Fibroblast of skin of back (primary cell): ENCODE measurements at places on chromosomes 2 and 18.

- no peak for DNase-seq
Measured at GRCh38 chr2:132760405-132760804, 90.4 kb upstream of the LYPD1 start.

DNA sequence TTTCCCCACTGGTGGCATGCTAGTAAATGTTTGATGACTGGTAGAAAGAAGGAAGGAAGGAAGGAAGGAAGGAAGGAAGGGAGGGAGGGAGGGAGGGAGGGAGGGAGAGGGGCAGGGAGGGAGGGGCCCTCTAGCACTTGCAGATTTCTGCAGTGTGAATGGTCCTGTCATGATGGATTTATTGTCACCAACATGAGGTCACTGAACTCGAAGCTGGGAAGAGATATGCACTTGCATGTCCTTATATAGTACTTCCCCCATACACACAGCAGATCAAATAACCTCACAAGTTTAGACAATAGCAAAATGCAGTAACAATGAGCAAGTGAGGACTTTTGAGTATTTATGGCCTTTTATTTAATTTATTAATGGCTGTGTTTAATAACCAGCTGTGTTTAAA is 44.5 kb upstream of the CXCR4 start:
- DNase-seq = no peak

- DNase-seq = no peak
Measured at GRCh38 chr18:45890606-45891005, 65.1 kb downstream of the SIGLEC15 start.

DNA sequence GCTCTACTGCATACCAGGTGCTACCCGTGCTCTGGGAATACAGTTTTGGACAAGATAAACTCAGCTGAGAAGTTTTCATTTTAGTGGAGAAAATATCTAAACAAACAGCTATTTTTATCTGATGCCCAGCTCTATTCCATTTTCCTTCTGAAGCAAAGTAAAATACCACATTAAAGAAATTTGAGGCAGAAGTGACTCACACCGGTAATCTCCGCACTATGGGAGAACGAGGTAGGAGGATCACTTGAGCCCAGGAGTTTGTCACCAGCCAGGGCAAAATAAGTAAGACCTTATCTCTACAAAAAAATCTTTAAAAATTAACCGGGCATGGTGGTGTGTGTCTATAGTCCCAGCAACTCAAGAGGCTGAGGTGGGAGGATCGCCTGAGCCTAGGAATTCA is 416.2 kb upstream of the LYPD1 start:
- no peak for DNase-seq

GRCh38 chr2:203492965-203493364 is 42.1 kb downstream of the RAPH1 start:
- no peak for DNase-seq

DNA sequence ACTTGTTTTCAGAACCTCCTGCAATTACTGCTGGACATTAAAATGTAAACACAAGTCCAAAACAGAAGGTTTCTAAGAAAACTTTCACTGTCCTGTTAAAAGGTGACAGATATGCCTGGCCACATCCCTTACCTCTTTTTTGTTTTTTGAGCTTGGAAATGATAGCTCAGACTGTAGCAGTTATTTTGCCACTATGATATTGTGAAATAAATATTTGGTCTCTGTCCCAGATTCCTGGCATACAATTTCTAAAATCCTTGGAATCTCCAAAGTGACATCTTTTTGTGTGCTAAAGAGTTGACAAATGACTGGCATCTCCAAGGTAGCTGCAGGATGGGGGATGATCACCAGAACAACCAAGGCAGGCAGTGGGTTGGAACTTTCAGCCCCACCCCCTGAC is 16.8 kb downstream of the TPGS2 start:
- no peak for DNase-seq

DNA sequence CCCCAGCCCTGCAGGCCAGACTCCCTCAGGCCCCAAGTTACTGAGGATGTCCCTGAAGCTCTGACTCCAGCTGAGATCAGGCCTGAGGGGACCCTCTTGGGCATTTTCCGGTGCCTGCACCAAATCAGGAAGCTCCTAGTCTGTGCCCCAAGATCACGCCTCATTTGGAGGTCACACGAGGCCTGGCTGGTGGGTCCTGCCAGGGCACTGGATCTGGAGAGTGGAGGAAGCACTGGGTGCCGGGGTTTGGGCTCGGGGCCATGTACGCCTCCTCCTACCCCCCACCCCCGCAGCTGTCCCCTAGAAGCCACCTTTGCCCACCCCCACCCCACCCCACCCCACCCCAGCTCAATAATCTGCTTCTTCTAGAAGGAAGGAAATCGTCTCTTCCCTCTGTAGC is 16.2 kb downstream of the SH2D6 start:
- DNase-seq = no peak
